Right lobe of liver (tissue), 6 donors: ENCODE measurements at places on chromosomes 1 and 21.

- DNase-seq, result no peak
Observed at GRCh38 chr1:70142075-70142474, 63.3 kb downstream of the LRRC40 start.

DNA sequence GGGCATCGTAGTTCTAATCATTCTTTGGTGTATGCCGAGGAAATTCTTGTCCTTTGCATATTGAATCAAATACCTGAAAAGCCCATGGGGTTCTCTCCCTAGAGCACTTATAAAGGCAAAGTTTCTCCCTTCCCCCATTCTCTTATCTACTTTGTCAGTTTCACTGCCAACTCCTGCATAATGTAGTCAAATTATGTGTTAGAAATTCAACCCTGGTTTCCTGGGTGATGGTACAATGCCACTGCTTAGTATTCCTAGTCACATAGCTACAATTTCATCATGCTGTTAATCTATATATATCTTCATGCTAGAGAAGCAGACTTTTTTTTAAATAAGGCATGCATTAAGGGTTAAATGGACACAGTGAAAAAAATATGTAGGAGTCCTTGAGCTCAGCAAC lies 119.0 kb downstream of the PDE4B start:
- DNase-seq, result no peak

- no peak for DNase-seq
Observed at GRCh38 chr21:46007492-46007868, 25.9 kb downstream of the COL6A1 start.

DNA sequence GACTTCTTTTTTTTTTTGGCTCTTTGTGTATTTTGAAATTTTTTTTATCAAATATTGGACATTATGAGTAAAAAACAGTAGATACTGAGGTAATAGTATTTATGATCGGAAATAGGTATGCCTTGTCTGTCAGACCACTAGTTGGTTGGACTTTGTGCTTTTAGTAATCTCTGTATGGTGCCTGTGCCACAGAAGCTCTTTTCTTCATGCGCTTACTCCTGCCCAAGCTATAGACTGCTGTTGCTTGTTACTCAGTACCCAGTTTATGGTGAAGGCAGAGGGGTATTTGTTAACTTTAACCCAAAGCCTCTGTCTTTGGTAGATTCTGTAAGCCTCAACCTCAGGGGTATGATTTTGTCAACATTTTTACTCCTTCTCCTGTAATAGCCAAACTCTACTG lies 8.6 kb downstream of the SLC30A7 start:
- no peak for DNase-seq

DNA sequence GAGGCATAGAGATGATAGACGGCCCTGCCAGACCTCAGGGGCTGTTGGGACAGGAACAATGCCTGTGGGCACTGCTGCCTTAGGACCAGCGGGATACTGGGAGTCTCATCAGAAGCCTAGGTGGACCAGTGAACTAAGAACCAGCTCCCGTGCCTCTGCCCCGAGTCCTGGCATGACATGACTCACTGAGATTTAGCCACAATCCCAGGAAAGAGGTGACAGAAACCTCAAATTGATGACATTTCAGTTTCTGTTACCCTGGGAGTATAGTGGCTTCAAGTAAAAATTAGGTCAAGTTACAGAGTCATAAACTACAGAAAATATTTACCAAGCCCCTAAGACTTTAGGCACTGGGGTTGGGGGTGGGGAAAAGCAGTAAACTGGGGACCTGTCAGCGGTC lies 74.6 kb upstream of the GADD45A start:
- no peak for DNase-seq

DNA sequence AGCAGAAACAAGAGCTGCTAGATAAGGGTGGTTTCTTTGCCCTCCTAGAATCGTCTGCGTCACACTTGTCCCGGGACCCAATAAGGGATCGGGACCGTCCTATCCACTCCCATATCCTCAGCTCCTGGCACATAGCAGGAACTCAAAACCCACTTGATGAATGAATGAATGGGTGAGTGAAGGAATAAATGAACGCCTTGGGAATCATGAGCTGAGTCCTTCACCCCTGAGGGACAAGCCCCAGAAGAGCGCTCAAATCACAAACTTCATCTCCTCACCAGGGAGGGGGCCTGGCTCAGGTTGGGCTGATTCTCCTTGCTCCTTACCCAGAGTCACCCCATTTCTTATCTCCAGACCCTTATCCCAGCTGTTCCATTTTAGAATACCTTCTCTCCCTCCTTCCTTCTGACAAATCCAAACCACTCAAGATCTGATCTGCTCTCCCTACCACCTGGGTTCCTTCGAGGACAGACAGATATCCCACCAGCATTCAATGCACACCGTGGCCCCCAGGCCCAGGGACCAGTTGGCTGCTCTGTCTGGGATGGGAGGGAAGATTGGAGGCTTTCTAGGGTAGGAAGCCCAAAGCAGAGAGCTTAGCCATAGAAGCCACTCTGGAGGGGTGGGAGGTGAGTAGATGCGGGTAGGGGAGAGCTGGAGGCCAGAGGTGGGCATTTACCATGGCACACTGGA lies 643 bp upstream of the MOB3C start:
- DNase-seq, result no peak

DNA sequence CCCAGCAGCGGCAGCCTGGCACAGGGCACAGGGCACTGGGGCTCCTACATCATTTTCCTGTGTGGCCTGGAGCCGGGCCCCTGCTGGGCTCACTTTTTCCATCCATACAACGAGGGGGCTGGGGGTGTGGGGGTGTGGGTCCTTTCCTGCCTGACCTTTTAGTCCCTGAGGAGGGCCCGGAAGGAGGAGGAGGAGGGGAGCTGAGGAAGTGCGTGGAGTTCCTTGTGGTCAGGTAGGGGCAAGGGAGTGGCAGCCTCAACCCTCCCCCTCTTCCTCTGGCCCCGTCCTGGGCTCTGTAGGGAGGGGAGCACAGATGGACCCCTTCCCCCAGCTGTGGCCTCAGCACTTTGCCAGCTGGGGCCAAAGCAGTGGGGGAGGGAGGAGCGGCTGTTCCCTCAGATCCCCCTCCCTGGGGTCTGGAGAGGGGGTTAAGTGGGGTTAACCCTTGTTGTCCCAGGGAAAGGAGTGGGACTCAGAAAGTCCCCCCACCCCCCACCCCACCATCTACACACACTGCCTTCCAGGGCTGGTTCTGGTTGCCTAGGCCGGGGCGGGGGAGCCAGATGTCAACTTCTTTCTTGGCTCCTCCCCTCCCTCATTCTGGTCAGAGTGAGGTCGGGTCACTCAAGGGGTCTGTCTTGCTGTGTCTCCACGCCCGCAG lies 5.7 kb downstream of the NTRK1 start:
- DNase-seq, result no peak

- no peak for DNase-seq
Observed at GRCh38 chr1:18940303-18941020, 16.0 kb downstream of the IFFO2 start.
